CD8-positive, alpha-beta T cell (primary cell): ENCODE measurements at places on chromosomes 16 and 17.

DNA sequence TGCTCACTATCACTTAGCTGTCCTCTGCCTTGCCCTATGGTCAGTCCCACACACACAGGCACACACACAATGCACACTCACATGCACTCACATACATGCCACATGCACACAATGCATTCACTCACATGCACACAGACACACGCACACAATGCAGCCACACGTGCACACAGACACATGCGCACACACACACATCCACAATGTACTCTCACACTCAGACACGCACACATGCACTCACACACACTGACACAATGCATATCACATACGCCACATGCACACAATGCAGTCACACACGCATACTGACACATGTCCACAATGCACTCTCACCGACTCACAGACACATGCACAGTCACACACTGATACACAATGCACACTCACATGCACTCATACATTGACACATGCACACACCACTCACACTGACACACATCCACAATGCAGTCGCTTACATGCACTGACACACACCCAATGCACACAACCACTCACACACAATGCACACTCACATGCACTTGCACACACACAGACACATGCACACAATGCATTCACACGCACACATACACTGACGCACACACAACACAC, 99.7 kb downstream of the ENGASE start:
- no peak for DNase-seq

DNA sequence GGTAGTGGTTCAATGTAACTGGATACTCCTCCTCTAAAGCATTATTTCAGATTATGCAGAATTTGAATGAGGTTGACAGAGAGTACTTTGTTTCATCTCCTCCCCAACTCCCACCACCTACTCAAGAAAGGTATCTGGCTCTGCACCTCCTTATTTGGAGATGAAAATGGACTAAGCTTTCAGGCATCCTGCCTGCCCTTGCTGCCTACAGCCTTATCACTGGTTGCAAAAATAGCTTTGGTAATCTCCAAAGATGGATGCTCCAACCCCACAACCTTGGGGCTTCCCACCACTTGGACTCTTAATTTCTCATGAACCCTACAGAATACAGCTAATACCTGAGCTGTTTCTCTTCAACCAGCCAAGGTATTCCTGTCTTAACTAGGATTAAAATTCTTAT, 45.3 kb upstream of the CORO6 start:
- DNase-seq = no peak

GRCh38 chr17:4551141-4551540, 4.0 kb downstream of the MYBBP1A start:
- no peak for DNase-seq

- DNase-seq = no peak
Observed at GRCh38 chr16:20094157-20094556, 20.5 kb upstream of the GPR139 start.

DNA sequence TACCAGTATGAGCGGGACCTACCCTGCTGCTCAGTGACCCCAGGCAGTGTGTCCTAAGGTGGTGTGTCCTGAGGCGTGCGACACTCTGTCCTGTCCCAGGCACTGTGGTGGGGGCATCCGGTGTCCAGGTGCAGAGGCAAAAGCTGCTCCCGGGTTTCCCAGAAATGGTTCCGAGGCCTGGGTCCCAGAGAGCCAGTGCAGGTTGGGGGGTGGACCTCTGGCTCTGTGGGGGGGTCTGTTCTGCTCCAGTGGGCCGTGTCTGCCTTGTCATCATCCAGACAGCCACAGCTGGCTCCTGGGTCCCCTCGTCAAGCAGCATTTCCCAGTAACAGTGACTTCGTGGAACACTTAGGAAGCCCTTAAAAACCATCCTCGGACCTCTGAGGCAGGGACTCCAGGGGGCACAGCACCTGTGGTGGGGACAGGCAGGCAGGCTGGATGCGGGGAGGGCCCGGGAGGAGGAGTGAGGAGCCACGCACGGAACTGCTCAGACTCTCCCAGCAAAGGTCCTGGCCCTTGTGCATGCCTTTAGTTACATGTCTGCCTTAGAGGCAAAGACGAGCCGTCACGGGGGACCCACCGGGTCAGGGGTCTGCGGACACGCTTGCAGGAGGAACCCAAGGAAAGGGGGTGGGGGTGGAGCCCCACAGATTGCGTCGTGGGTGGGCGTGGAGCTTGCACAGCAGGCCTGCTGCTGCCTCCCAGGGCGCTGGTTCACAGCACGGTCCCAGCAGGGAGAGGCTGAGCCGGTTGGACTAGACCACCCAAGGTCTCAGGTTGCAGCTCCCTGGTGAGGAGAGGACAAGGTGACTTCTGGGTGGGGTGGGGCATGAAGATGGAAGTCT, 5.6 kb downstream of the SLC16A3 start:
- no peak for DNase-seq

GRCh38 chr16:72211110-72211509, 39.2 kb upstream of the PMFBP1 start:
- no peak for DNase-seq

- no peak for DNase-seq
Observed at GRCh38 chr16:83211711-83212110, 584.9 kb downstream of the CDH13 start.

- no peak for DNase-seq
Observed at GRCh38 chr17:79852748-79853147, 13.5 kb upstream of the CBX4 start.

- DNase-seq = no peak
Observed at GRCh38 chr16:19694989-19695388, 23.0 kb downstream of the KNOP1 start.

- DNase-seq = no peak
Observed at GRCh38 chr16:12195296-12195695, 218.8 kb downstream of the SNX29 start.
